Naive thymus-derived CD4-positive, alpha-beta T cell (primary cell): ENCODE measurements at places on chromosomes 4 and X.

DNA sequence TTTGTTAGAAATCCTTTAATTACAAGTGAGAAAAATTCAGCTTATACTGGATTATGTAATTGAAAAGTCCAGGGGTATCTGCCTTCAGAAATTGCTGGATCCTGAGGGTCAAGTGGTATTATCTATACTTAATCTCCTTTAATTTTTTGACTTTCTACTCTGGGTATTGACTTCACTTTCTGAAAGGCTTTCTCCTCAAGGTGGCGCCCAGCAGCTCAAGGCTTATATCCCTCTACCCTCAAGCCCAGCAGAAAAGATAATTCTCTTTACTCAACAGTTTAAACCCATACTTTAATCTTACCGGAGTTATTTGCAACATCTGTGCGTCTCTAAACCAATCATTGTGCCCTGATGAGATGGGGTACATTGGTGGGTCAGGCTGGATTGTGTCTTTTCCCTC, 129.5 kb downstream of the LARP7 start:
- no peaks in the 10 kb centered on the region for H3K36me3 ChIP-seq
- no peaks in the 10 kb centered on the region for H3K4me1 ChIP-seq
- no peak for DNase-seq
- H3K27ac ChIP-seq: no peak overlapping the region
- H3K27me3 ChIP-seq: no peaks in the 10 kb centered on the region

GRCh38 chr4:169071747-169072146, 61.7 kb upstream of the CBR4 start:
- no peak overlapping the region for H3K4me3 ChIP-seq
- no peaks in the 10 kb centered on the region for H3K4me1 ChIP-seq
- no peaks in the 10 kb centered on the region for H3K36me3 ChIP-seq
- H3K27ac ChIP-seq: no peak overlapping the region

DNA sequence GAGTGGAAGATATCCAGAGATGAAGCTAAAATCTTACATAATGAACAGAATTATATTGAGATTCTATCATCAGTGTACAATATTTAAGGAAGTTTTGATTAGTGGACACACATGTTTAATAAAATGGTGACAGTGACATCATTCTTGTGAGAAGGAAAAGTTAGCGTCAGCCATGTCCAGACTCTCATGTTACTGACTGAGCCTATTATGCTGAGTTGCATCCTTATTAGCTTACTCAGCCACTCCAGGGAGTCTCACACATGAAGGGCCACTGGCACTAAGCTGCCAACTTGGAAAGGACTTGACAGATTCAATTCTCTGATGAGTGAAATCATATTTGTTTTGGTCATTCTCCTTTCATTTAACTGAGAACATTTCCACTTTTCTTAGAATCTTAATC, 170.6 kb downstream of the BANK1 start:
- H3K36me3 ChIP-seq: no peaks in the 10 kb centered on the region
- DNase-seq: no peak
- H3K27me3 ChIP-seq: no peaks in the 10 kb centered on the region
- no peak overlapping the region for H3K4me3 ChIP-seq
- no peaks in the 10 kb centered on the region for H3K4me1 ChIP-seq

- DNase-seq: no peak
- H3K27me3 ChIP-seq: no peaks in the 10 kb centered on the region
Measured at GRCh38 chrX:69664693-69665092, 48.8 kb downstream of the EDA start.

DNA sequence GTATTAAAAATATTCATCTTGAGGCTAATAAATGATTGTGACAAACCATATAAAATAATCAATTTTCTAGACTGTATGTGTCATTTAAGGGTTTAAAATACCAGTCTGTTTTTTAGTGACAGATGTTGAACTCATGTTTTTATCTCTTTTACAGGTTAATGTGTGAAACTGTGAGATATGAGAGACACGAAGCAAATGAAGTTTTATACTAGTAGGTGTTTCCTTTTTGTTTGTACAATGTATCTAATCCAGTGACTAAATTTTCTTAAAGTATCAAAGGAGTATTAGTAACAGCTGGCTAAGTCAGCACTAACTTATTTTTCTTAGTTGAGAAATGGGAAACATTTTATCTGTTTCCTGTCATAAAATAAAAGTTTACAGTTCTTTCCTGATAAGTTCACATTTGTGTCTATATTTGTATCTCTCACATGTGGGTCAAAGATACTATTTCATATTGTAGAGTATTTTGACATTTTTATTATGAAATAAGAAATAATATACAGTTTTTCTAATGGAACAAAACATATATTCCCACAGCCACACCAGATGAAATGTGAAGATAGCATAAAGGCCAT, 90.3 kb downstream of the RAPGEF2 start:
- no peaks in the 10 kb centered on the region for H3K27me3 ChIP-seq
- H3K36me3 ChIP-seq: no peaks in the 10 kb centered on the region
- H3K4me1 ChIP-seq: no peaks in the 10 kb centered on the region
- no peak for DNase-seq
- no peak overlapping the region for H3K27ac ChIP-seq
- H3K4me3 ChIP-seq: no peak overlapping the region

GRCh38 chr4:76758290-76758882, 139.6 kb downstream of the SOWAHB start:
- H3K27me3 ChIP-seq: no peaks in the 10 kb centered on the region
- H3K4me3 ChIP-seq: no peak overlapping the region
- H3K36me3 ChIP-seq: no peaks in the 10 kb centered on the region

DNA sequence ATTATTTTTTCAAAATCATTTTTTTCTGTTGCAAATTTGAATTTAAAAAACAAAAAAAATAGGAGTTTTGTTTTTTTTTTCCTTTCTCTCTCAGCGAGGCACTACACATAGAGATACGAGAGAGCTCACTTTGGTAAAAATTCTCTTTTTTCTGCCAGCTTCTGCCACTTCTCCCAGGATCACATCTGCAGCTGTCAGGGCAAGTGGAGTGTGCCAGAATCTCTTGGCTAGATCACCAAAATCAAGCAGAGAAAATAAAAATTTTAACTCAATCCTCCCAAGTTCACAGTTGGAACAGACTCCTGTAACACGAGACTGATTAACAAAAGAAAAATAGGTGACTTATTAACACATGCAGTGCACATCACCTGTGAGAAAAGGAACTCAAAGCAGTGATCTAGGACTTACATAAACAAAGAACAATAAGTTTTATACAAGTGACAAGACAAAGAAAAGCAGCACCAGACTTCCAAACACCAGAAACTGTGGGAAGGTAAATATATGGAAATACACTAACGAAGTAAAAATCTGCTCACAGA, 213.2 kb upstream of the ZFP42 start:
- H3K36me3 ChIP-seq: no peaks in the 10 kb centered on the region
- no peak overlapping the region for H3K4me3 ChIP-seq
- no peak overlapping the region for H3K27ac ChIP-seq
- H3K4me1 ChIP-seq: no peaks in the 10 kb centered on the region

DNA sequence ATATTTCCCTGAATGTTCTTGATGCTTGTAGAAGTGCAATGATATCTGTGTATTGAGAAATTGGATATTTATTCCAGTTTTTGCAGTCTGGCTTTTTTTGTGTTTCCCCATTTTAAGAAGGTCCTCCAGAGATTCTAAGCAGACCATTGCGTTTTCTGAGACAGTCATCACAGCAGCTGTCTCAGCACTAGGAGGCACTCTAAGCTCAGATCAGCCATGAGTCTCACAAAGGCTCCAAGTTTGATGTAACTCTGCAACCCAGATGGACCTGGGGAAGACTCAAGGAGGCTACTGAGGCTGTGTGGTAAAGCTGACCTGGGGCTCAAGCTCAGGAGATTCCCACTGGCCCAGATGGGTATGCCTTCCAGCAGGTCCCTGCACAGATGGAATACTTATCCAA, 89.3 kb upstream of the CYLC1 start:
- H3K27ac ChIP-seq: no peak overlapping the region
- H3K4me1 ChIP-seq: no peaks in the 10 kb centered on the region
- no peaks in the 10 kb centered on the region for H3K36me3 ChIP-seq
- DNase-seq: no peak
- no peaks in the 10 kb centered on the region for H3K27me3 ChIP-seq

- H3K4me1 ChIP-seq: peaks cover 27% of the 10 kb centered on the region
- peaks cover 32% of the 10 kb centered on the region for H3K36me3 ChIP-seq
- no peak for DNase-seq
- H3K27ac ChIP-seq: no peak overlapping the region
- no peak overlapping the region for H3K4me3 ChIP-seq
- no peaks in the 10 kb centered on the region for H3K27me3 ChIP-seq
Measured at GRCh38 chrX:1528186-1528883, 8.7 kb downstream of the P2RY8 start.

DNA sequence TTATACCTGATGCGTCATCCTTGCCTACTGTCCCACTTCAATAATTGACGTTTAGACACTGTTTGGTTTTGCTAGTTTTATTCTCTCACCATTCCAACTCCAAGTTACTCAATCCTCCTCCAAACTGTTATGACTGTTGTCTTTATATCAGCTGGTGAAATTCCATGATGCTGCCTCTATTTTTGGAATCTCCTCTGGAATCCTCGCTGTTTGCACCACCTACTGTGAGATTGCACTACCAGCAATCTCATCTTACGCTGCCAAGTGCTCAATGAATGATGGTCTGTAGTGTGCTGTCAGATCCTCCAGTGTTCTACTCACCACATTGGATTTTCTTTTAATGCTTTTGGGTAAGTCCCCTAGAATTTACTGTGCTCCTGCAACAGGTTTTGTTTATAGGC, 13.2 kb upstream of the PCDH18 start:
- H3K4me3 ChIP-seq: no peak overlapping the region
- no peaks in the 10 kb centered on the region for H3K4me1 ChIP-seq
- H3K27me3 ChIP-seq: no peaks in the 10 kb centered on the region
- no peaks in the 10 kb centered on the region for H3K36me3 ChIP-seq
- no peak overlapping the region for H3K27ac ChIP-seq

GRCh38 chrX:45709381-45709780, 508.7 kb upstream of the DIPK2B start:
- H3K36me3 ChIP-seq: no peaks in the 10 kb centered on the region
- H3K27ac ChIP-seq: no peak overlapping the region
- H3K4me3 ChIP-seq: no peak overlapping the region
- no peak for DNase-seq

DNA sequence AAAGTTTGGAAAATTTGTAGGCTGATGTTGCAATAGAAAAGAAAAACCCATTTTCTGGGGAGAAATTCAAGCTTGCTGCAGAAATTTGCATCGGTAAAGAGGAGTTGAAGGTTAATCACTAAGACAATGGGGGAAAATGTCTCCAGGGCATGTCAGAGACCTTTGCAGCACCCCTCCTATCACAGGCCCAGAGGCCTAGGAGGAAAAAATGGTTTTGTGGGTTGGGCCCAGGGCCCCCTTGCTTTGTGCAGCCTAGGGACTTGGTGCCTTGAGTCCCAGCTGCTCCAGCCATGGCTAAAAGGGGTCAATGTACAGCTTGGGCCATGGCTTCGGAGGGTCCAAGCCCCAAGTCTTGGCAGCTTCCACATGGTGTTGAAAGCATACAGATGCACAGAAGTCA, 17.8 kb downstream of the TMSB15A start:
- no peaks in the 10 kb centered on the region for H3K36me3 ChIP-seq
- no peaks in the 10 kb centered on the region for H3K27me3 ChIP-seq
- DNase-seq: no peak
- H3K4me3 ChIP-seq: no peak overlapping the region
- H3K4me1 ChIP-seq: no peaks in the 10 kb centered on the region

DNA sequence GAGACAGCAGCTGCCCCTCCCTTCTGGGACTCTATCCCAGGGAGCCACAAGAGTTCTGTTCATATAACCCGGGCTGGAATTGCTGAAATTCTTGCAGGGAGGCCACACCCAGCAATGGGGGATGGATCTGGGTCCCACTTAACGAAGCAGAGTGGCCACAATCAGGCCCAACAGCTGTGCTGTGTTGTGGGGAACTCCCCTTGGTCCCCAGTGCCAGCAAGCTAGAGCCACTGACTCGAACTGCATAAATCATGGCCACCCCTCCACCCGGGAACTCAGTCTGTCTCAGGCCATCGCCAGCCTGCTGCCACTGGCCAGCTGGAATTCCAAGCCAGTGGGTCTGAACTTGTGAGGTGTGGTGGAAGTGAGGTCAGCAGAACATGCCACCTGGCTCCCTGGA, 111.1 kb downstream of the KLF8 start:
- H3K4me1 ChIP-seq: peaks cover 21% of the 10 kb centered on the region
- no peaks in the 10 kb centered on the region for H3K36me3 ChIP-seq
- peak overlapping the region; percentile 21 for H3K27ac ChIP-seq
- no peak overlapping the region for H3K4me3 ChIP-seq

- H3K36me3 ChIP-seq: no peaks in the 10 kb centered on the region
- no peak overlapping the region for H3K4me3 ChIP-seq
- no peak overlapping the region for H3K27ac ChIP-seq
- DNase-seq: no peak
- no peaks in the 10 kb centered on the region for H3K27me3 ChIP-seq
Measured at GRCh38 chr4:24768006-24768405, 27.4 kb upstream of the SOD3 start.

- H3K4me3 ChIP-seq: no peak overlapping the region
- H3K36me3 ChIP-seq: no peaks in the 10 kb centered on the region
- H3K27me3 ChIP-seq: no peaks in the 10 kb centered on the region
- no peak overlapping the region for H3K27ac ChIP-seq
- no peaks in the 10 kb centered on the region for H3K4me1 ChIP-seq
- DNase-seq: no peak
Measured at GRCh38 chrX:39176105-39176504, 374.8 kb downstream of the MID1IP1 start.

DNA sequence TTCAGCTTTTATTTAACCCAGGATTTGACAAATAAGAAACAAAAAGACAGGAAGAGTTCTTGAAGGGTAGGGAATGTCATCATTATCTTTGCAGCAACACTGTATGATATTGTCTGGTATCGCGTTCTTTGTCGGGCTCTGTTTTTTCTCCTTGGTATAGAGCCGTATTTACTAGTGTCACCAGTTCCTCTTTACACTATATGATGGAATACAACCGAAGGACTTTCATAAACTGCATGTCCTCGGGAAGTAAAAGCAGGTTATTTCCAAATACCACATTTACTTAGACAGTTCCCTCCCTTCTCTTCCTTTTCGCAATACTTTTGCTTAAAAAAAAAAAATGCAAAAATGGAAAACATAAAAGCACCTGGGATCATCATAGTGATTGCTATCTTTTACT, 96.6 kb upstream of the IL13RA1 start:
- H3K27ac ChIP-seq: no peak overlapping the region
- H3K4me1 ChIP-seq: no peaks in the 10 kb centered on the region
- no peaks in the 10 kb centered on the region for H3K27me3 ChIP-seq
- DNase-seq: no peak

DNA sequence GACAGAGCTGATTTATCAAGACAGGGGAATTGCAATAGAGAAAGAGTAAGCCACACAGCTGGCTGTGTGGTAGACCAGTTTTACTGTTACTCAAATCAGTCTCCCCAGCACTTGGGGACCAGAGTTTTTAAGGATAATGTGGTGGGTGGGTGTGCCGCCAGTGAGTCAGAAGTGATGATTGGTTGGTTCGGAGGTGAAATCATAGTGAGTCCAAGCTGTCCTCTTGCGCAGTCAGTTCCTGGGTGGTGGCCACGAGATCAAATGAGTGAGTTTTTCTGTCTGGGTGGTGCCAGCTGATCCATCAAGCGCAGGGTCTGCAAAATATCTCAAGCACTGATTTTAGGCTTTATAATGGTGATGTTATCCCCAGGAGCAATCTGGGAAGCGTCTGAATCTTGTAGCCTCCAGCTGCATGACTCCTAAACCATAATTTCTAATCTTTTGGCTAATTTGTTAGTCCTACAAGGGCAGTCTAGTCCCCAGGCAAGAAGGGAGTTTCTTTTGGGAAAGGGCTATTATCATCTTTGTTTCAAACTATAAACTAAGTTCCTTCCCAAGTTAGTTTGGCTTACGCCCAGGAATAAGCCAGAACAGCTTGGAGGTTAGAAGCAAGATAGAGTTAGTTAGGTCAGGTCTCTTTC, 44.0 kb upstream of the PPP1R2C start:
- no peak overlapping the region for H3K27ac ChIP-seq
- no peak overlapping the region for H3K4me3 ChIP-seq
- H3K4me1 ChIP-seq: no peaks in the 10 kb centered on the region
- H3K27me3 ChIP-seq: no peaks in the 10 kb centered on the region
- no peak for DNase-seq
